Nucleus accumbens (tissue), 56 donors: ENCODE measurements at places on chromosomes 12 and 14.

GRCh38 chr12:2332947-2333346 is 280.2 kb downstream of the CACNA1C start:
- DNase-seq = no peak

DNA sequence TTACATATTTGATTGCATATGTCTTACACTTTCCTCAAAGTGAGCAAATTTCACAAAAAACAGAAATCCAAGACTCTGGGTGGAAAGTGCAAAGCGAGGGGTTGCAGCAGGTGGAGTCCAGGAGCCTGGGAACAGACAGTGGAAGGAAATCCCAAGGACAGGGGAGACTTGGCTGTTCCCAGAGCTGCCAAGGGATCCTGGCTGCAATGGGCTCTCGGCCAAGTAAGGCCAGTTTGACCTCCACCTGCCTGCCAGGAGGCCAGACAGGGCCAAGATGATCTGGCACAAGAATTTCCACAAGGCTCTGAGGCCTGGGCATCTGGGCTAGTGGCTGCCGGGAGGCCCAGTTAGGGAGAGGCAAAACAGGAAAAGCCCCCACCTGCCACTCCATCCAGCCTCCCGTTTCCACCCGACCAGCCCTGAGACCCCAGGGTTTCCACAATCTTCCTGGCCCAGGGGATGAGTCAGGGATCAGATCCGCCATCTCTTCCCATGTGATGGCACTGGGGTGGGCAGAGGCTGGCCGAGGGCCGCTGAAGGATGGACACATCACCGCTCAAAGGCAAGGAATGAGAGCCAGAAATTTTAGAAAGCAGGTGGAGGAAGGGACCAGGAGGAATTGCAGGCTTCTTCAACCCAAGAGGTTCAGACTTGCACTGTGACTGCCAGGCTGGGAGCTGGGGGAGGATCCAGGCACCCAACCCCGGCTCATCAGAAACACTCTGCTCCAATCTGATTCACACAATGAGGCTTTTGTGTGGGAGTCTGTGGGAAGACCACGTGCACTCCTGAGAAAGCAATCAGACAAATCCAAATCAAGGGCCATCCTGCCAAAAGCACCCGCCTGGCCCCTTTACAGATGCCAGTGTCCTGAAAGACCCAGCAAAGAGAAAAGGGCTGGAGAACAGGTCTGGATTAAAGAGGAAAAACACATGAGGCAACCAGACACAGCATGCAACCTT is 16.3 kb downstream of the SCARB1 start:
- peak; percentile 86 for DNase-seq

DNA sequence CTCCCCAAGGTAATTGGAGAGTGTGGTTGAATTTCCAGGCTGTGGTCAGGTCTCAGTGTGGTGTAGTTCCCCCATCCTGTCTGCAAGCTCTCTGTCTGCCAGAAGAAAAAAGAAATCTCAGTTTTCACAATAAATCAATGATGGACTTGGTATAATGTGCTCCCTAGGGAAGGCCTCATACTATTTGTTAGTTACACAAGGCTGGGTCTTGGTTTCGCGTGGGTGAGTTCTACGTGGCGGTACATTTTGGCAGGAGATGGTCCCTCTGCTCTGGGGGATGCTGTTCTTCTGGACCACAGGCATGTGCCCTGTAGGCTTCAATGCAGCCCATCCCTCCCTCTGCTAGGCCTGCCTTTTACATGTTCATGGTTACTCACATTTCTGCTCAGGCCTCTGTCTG is 206.4 kb upstream of the PELI2 start:
- DNase-seq = no peak

GRCh38 chr14:38217553-38217952 is 9.8 kb downstream of the SSTR1 start:
- DNase-seq = no peak

- DNase-seq = no peak
These were observed 22.8 kb downstream of the GNG2 start for GRCh38 chr14:51883232-51883631.

DNA sequence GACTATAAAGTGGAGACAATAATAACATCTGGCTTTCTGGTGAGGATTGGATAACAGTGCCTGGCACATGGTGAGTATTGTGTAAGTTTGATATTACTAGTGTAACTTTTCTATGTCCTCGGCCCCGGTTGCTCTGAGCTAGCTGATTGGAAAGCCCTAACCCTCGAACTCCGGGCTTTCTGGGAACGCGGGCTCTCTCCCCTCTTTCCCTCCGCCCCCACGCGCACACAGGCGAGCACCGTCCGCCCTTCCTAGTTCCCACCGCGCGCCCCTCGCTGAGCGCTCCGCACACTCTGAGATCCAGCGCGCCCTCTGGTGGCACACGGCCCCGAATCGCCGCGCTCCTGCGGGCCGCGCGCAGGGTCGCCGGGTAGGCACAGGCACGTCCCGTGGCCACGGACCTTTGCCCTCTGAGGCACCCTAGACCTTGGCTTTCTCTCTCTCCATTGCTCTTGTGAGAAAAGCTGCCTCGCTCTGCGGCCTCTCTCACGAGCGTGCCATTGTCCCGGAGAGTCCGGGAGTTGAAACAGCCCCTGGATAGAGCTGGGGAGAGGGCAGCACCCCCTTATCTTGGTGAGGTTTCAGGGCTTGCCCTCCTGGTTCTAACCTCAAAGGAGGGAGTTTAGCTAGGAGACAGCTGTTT is 23.2 kb upstream of the ESRRB start:
- no peak for DNase-seq

DNA sequence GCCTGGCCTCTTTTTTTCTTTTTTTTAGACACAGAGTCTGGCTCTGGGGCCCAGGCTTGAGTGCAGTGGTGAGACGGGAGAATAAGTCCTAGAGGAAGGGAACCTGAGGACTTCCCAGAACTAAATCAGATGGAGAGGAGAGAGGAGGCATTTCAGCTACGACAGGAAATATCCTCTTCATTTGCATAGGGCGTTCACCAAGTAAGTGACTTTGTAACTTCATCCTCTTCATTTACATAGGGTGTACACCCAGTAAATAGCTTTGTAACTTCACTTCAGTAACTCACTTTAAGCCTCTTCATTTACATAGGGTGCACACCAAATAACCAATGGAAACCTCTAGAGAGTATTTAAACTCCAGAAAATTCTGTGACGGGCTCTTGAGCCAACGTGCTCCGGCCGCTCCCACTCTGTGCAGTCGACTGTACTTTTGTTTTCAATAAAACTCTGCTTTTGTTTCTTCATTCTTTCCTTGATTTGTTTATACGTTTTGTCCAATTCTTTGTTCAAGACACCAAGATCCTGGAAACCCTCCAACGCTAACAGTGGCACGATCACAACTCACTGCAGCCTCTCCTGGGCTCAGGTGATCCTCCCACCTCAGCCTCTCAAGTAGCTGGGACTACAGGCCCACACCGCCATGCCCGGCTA is 21.4 kb upstream of the ANKRD9 start:
- DNase-seq = no peak

DNA sequence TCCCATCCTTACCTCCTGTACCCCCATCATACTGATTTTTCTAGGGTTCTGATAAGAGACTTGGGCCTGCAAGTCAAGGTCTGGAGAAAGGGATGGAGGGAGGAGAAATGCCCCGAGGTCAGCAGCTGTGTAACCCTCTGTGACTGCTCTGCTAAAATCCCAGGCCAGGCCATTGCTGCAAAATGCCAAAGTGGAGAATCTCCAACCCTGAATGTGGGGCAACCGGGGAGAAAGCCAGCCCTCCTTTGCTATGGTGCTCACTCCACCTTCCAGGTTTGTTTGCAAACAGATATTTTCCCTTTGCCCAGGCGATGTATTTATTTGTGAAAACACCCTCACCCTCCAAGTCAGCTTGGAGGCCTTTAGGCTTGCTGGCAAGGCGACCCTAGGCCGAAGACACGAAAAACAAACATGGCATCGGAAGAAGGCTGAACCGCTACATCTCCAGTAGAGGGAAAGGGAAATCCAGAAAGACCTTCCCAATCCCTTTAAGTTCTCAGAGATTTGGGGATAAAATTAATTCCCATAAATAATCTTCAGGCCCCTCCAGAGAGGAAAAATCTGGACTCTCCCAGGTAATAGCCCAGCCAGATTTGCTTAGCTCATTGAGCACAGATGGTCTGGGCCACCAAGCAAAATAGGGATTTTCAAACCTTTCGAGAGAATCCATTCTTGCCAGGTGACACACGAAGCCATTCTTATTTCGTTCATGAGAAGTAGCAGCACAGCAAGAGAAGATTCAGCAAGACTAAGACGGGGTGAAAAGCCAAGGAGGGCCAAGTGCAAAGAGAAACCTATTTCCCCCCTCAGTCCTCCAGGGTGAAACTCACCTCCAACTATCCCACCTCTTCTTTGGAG is 1.3 kb upstream of the TBX5 start:
- no peak for DNase-seq

DNA sequence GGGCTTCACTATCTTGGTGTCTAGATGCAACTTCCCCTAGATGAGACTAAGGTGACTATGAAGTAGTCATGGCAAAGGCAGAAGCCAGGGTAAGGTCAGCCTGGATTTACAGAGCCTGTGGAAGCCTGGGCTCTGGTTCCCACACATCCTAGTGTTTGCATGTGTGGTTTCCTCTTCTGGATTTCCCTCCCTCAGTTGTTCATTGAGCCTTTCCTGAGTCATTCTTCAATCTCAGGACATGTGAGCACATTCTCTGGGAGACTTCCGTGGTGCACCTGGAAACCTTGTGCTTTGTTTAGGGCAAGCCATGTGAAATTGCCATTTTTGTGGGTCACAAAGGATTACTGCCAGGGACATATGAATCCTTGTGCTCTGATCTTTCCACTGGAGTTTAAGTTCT is 236.6 kb downstream of the C12orf75 start:
- no peak for DNase-seq

DNA sequence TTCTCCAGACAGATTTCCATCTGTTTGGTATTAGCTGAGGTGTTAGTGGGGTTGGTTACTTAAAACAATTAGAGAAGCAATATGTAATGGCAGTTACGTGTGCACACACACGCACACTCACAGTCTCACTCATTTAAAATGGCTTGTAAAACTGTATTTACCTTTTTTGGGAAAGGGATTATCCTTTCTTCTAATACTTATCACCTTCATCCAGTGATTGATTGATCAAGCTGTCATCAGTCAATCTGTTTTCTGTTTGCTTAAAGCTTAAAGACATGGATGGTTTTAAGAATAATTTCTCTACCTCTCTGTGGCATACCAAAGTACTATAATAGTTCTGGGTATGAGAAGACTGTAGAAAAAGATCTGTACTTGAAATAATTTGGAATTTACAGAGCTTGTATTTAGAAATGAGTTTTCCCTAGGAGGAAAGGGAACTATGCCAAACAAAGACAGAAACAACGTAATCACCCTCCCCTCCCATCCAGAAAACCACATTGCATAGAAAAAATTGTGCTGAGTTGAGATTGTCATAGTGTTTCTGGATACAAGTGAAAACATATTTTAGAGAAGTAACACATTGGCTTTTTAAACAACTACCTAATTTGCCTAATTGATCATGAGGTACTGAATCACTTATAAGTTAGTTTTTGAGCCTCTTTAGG is 455.8 kb downstream of the PCNX1 start:
- DNase-seq = no peak

- no peak for DNase-seq
These were observed 12.5 kb upstream of the IQSEC3 start for GRCh38 chr12:53735-54730.

- DNase-seq = peak; percentile 69
These were observed 13.7 kb downstream of the FOXJ2 start for GRCh38 chr12:8045952-8046944.

DNA sequence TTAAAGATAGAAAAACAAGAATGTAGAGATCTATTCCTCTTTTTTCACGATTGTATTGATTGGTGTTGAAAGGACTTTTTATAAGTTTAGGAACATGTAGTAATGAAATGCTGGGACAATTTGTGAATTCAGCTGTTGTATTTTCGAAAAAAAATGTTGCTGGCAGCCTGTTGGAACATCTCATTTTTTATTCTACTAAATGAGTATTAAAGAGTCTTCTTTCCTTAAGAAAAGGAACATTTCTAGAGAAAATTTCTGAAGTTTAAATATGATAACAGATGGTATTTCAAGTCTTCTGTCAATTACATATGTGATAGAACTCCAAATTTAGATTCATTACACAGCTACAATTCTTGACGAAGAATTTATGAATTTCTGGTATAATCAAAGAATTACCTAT is 189.6 kb downstream of the TMEM117 start:
- no peak for DNase-seq

DNA sequence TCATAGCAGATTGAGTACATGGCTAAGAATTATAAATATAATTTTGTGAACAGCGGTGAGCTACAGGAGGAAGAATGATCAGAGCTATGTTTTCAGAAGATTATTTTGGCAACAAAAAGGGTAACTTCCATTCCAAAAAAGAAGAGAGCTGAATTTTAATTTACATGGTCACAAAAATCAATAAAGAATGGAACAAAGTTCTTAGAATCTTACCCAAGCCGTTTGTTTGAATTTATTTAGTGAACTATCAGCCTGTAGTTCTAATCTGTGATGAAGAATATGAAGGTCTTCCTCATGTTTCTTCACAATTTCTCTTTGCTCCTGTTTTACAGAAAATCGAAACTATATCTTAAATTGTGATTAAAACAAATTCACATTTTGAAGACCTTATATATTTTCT is 54.4 kb upstream of the C12orf50 start:
- no peak for DNase-seq

GRCh38 chr14:51697848-51698247 is 46.1 kb downstream of the FRMD6 start:
- no peak for DNase-seq

- DNase-seq = no peak
These were observed 122.2 kb upstream of the RTL1 start for GRCh38 chr14:101025696-101026095.

DNA sequence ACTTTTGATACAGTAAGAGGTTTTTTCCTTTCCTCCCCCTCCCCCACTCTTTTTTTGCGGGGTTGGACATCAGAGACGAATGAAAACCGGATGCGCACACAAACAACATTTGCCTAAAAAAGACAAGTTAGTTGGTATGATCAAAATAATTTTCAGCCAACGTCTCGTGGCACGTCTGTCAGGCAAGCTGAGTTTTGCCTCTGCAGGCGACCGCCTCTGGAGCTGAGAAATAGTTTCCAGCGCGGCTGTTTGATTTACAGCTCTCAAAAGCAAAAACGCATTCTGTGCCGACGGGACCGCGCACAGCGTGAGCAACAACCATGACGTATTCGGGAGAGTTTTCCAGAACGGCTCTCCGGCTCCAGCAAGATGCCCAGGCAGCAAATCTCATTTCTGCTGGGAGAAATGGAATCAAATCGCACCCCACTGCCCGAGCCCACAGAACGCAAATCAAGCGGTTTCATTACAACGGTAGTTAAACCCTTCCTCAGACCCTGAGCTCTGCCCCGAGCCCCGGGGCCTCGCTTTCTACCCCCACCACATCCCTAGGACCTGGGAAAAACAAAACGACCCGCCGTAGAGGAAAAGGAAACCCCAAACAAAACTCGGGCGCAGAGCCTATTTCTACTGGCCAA is 14.2 kb upstream of the CALM1 start:
- peak; percentile 86 for DNase-seq

DNA sequence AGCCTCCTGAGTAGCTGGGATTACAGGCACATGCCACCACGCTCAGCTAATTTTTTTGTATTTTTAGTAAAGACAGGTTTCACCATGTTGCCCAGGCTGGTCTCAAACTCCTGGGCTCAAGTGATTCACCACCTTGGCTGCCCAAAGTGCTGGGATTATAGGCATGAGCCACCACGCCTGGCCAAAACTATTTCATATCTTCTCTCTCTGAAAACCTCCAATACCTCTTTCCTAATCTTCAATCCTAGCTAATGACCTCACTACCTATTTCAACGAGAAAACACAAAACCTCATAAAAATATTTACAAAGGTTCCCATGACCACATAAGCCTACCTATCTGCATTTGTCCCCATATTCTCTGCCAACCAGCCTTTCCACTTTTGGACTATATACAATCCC is 32.3 kb upstream of the ANKS1B start:
- no peak for DNase-seq
